ENCODE measurements at places on chromosomes 7 and 10.

DNA sequence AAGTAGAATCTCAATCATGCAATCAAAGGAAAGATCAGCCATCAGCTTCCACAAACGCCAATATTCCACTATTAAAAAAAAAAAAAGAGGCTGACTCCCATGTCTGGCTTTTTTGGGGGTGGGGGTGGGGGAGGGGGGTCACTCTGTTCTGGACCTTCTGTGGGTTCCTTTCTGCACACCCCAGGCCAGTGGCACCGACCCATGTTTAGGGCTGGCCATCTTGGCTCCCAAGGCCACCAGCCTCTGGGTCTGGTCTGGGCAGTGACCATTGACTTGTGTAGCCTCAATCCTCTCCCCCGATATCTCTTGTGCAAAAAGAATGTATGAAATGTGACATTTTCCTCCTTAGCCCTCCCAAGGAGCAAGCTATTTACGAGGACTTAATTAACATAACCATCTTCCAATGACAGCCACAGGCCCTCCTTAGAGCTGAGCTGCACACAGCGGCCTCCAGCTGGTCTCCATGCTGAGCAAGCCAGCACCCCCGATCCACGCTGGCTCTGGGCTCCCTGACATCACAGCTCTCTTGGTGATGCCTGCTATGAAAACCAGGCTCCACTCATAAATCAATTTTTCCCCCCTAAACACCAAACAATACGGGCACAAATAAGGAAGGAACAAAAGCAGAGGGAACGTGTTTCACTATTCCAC, 100.1 kb downstream of the ZRANB1 start:
- no peak for DNase-seq

DNA sequence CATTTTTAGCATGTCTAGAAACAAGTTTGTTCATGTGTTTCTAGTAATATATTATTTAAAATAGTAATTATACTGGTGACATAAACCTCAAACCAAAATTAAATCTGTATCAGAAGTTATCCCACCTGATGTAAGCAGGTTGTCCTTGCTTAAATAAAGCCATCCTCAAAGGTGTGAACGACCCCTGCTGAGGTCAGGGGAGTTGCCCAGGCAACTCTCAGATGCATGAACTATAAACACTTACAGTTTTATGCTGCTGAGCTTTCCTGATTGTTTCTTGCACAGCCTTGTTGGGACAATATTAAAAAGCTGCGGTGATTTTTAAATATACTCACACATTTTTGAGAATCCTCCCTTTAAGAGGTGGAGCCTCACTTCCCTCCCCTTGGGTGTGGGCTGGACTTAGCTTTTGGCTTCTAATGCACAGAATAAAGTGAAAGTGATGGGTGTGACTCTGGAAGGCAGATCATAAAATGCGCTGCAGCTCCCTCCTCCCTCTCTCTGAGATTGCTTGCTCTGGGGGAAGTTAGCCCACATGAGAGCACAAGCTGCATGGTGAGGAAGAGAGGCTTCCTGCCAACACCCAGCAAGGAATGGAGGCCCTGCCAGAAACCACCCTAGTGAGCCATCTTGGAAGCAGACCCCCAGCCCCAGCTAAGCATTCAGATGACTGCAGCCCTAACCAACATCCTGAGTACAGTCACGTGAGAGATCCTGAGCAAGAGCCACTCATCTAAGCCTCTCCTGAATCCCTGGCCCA, 152.7 kb downstream of the SKIDA1 start:
- peak; percentile 12 for DNase-seq

- DNase-seq, result no peak
Observed at GRCh38 chr10:18368273-18368672, 228.0 kb downstream of the CACNB2 start.

GRCh38 chr7:105987046-105987445, 24.0 kb downstream of the CDHR3 start:
- no peak for DNase-seq

DNA sequence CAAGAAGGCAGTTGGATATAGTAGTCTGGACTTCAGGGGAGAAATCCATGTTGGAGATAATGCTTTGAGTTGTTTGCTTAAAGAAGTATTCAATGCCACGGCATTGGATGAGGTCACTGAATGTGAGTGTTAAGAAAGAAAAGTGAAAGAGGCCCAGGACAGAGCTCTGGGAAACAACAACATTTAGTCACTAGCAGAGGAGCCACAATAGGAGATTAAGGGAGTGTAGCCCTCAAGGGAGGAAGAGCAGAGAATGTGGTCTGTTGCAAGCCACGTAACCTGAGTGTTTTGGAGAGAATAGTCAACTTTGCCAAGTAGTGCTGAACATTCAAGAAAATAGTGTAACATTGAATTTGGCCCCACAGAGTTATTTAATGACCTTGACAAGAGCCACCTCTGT, 114.7 kb downstream of the MYO3A start:
- DNase-seq, result no peak

- no peak for DNase-seq
Observed at GRCh38 chr7:88172842-88173241, 47.0 kb downstream of the SRI start.

DNA sequence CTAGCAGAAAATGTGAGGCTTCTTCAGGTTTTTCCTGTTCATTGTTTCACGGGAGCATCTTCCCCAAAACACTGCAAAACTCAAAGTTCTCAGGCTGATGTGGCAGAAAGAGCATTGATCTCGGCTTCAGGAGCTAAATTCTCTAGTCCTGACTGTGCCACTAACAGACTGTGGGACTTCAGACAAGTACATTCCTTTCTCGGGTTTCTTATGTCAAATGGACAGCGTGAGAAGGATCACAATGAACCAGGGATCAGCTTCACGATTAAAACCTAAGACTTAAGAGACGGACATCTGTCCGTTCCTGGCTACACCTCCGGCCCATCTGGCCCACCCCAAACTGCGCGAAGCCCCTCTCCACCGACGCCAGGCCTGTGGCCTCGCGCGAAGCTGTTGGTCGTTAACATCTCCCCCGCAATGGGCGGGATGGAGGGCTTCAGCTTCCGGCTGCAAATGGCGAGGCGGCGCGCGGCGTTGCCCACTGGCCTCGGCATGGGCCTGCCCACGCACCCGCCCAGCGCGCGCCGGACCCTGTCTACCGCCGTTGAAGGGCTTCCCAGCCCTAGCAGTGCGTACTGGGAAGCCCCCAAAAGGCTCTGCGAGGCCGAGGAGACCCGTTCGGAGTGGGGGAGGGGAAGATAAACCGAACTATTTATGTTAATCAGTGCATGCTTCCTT, 549 bp upstream of the DDX50 start:
- no peak for DNase-seq

GRCh38 chr7:18497082-18497481, 1.5 kb downstream of the HDAC9 start:
- DNase-seq, result no peak

- DNase-seq, result no peak
Observed at GRCh38 chr7:7156663-7157062, 25.7 kb upstream of the C1GALT1 start.

DNA sequence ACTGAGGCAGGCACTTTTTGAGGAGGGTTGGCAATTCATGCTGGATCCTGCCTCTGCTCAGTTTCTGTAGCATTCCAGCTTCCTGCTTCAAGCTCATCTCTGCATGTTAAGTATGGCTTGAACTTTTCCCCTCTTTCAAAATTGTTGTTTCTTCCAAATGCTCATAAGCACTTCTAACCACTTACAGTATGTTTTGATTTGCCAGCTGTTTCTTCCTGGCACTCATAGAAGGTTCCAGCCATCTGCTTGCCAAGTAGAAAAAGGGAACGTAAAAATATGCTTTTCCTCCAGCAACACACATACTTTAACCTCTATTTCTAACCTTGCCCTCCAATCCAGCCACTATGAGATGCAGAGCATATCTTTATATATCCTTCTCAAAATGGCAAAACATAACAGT, 692.6 kb upstream of the COBL start:
- DNase-seq, result no peak

DNA sequence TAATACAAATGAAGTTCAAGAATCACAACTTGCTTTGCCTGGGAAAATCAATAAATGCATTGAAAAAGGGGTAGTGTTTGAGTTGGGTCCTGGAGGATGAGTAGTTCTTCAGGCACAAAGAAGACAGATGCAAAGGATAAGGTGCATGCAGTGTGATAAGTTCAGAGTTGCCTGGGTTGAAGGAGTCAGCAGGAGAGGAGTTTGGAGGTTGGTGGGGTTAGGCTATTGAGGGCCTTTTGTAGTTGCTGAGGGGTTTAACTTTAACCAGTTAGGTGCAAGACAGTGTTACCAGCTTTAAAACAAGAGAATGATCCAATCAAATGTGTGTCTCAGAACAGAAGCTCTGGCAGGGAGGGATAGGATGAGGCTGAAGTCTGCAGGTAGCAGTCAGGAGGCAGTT, 44.3 kb upstream of the GLCCI1 start:
- DNase-seq, result no peak

GRCh38 chr7:31020161-31020560, 31.9 kb upstream of the ADCYAP1R1 start:
- no peak for DNase-seq

- DNase-seq, result no peak
Observed at GRCh38 chr10:102291221-102291905, 46.0 kb downstream of the GBF1 start.

- no peak for DNase-seq
Observed at GRCh38 chr7:6559896-6560295, 8.6 kb upstream of the GRID2IP start.

GRCh38 chr10:55013318-55013717, 212.3 kb upstream of the PCDH15 start:
- DNase-seq, result no peak

- no peak for DNase-seq
Observed at GRCh38 chr7:67863911-67864310, 867.3 kb downstream of the TYW1 start.

DNA sequence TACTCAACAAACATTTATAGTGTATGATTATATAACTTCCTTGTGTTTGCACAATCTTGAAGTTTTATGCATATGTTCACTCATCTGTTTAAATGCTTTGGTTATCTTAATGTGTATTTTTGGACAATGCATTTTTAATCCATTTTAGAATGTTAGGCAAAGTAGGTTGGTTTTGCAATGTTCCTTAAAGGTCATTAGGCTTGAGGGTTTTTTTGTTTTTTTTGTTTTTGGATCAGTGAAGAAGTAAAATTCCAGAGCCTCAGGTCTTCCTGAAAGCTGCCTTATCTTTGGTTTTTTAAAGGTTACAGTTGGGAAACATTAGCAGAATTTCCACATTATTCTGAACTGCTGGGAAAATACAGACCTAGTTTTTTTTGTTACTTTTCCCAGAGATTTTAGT, 12.8 kb downstream of the MDFIC start:
- DNase-seq, result no peak

DNA sequence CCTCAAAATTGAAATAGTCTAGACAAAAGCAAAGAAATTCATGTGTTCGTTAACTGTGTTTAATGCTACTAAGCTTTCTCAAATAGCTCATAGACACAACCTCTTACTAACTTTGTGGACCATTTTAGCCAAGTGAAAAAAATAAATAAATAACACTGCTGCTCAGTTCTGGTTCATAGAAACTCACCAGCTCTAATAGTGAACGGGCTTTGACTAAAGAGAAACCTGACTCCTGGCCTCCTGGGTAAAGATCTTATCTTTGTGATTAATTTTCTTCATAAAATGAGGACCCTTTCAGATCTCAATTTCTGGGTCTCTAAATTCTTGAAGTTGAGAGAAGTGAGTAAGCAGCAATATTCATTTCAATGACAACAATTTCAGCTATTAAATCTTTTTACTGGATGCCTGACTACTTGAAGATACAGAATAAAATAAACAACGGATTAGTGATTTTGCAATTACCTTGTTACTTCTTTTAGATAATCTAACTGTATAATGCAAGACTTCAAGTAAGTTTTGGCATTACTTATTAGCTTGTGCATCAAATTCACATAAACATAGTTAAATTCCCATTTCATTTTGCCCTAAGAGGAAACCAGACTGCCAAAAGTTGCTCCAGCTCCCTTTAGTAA, 3.1 kb downstream of the CADPS2 start:
- no peak for DNase-seq

DNA sequence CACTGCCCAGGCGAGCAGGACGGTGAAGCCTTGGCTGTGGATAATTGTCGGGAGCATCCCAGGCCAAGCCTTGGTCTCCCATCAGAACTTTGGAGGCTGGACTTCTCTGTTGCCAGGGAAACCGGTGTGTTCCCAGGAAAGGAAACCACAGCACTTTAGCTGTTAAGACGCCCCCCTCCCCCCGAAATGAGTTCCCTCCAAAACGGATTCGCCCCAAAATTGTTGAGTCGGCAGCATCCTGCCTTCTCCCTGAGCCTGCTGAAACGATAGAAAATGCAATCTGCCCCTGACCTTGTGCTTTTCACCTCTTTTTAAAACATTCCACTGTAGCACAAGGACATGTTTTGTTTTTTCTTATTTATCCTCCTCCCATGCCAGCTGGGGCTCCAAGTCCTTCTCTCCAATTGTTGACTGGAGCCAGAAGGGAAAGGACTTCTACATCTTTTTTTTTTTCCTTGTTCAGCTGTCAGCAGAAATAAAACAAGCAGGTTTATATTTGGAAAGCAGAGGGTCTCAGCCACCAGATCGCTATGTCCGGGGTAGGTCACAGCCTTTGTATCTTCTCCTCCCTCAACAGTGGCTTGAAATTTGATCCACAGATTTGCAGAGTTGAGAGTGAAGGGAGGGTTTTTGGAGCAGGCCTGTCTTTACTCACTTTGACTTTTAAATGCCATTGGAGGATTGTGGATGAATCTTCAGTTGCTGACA, 116.5 kb downstream of the ZMIZ1 start:
- no peak for DNase-seq

DNA sequence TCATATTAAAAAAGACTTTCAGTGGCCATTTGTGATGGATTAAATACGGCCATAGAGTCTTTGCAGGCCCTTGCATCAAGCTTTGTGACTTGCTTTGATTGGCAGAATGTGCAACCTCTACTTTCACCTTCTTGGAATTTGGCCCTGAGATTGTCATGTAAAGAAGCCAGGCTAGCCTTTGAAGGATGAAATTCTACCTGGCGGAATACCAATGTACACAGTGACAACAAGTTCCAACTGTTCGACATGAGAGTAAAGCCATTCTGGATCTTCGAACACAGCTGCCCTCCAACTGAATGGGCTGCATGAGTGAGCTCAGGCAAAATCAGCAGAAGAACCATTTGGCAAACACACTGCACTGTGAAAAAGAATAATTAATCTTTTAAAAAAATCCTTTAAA, 321.3 kb downstream of the PHF14 start:
- no peak for DNase-seq

DNA sequence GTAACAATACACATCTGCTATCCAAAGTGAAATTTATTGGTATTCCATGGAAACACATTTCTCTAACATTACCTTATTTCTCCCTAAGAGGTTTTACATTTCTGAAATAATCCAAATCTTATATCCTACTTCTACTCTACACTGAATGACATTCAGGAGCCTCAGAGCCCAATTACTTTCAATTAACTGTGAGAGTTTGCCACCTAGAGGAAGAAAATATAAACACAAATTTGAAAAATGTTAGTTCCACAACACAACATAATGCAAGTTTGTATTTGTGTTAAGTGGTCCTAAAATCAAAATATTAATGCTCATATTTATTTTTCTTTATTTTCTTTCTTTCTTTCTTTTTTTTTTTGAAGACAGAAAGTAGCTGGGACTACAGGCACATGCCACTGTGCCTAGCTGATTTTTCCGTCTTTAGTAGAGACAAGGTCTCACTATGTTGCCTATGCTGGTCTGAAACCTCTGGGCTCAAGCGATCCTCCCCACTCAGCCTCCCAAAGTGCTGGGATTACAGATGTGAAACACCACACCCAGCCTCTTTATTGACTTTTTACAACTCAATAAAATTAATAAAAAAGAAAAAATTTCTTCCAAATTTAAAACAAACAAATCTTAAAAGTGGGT, 46.0 kb downstream of the ATAD1 start:
- peak; percentile 30 for DNase-seq

Data from CD4-positive, alpha-beta T cell treated with Interleukin-2 at 100 ng/mL for 4 hours (primary cell).